ENCODE measurements at places on chromosomes 7 and 10.

DNA sequence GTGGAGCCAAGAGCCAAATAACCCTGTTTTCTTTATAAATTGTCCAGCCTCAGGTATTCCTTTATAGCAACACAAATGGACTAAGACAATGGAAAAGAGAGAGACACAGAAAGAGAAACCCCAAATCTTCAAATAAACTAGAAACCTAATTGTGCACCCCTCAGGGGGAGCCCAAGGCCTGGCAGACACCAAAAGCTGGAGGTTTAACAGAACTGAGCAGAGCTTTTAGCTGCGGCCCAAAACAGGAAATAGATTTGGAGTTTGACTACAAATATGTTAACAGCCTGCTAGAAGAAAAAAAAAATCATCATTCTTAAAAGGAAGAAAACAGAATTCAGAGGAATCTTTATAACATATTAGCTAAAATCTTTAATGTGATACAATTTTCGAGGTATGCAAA lies 1135.0 kb downstream of the GATA3 start:
- DNase-seq = no peak

DNA sequence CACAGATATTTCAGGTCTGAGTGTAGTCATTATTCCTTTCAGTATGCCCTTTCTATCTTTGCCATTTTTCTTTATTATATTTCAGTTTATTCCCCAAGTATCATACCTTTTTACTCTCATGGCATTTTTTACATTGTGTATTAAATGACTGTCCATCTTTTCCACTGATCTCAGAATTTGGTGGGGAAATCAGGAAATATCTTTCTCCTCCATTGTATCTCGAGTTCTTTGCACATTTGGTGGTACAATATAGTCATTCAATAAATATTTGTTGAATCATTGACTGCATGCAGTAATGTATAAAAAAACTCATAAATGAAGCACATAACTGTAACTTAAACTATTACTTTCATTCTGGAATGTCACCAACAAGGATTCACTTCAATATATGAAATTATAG lies 354.7 kb downstream of the HGF start:
- DNase-seq = no peak

- DNase-seq = no peak
Measured at GRCh38 chr7:105803429-105803736, 73.0 kb downstream of the ATXN7L1 start.

GRCh38 chr7:105325216-105325904 lies 63.4 kb downstream of the SRPK2 start:
- no peak for DNase-seq

- no peak for DNase-seq
Measured at GRCh38 chr7:64869121-64869725, 33.9 kb upstream of the ZNF273 start.

DNA sequence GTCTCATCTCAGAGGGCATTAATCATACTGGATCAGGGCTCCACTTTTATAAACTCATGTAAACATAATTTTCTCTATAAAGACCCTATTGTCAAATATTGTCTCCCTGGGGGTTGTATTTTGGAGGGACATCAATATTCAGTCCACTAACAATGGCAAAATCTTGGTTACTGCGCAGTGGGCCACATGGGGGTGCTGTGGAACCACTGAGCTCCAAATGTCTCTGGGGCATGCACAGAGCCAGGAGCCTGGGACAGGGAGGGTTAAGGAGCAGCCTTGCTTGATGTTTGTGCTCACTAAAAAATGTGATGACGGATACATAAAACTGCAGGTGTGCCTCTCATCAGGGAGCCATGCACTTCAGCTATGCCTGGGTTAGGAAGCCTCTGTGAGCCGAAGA lies 62.1 kb upstream of the PRSS58 start:
- DNase-seq = no peak

- DNase-seq = no peak
Measured at GRCh38 chr10:34134602-34135001, 680.5 kb downstream of the PARD3 start.

- DNase-seq = no peak
Measured at GRCh38 chr10:46031648-46032532, 1.5 kb upstream of the NCOA4 start.

DNA sequence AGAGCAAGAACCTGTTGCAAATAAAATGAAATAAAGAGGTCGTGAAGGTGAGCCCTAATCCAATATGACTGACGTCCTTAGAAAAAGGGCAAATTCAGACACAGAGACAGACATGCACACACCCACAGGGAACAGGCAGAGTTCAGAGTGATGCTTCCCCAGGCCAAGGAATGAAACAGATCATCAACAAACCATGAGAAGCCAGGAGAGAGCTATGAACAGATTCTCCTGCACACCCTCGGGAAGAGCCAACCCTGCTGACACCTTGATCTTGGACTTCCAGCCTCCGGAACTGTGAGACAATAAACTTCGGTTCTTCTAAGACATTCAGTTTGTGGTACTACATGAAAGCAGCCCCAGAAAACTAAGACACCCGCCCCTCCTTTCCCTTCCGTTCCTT lies 290.4 kb upstream of the KLF6 start:
- DNase-seq = no peak

GRCh38 chr10:2936816-2937215 lies 130.5 kb upstream of the PFKP start:
- no peak for DNase-seq

All from stimulated activated CD8-positive, alpha-beta memory T cell treated with anti-CD3 and anti-CD28 coated beads, Interleukin-4, amount 100 ng/mL, for 1 hour (primary cell).